ENCODE measurements at places on chromosomes 7 and 10. TPM values are rescaled to one million over a fixed set of nuclear protein-coding genes. Genes with fewer than 3 reads are reported as not detected.

ATP6V1F gene
- total RNA-seq: 104 TPM

DNA sequence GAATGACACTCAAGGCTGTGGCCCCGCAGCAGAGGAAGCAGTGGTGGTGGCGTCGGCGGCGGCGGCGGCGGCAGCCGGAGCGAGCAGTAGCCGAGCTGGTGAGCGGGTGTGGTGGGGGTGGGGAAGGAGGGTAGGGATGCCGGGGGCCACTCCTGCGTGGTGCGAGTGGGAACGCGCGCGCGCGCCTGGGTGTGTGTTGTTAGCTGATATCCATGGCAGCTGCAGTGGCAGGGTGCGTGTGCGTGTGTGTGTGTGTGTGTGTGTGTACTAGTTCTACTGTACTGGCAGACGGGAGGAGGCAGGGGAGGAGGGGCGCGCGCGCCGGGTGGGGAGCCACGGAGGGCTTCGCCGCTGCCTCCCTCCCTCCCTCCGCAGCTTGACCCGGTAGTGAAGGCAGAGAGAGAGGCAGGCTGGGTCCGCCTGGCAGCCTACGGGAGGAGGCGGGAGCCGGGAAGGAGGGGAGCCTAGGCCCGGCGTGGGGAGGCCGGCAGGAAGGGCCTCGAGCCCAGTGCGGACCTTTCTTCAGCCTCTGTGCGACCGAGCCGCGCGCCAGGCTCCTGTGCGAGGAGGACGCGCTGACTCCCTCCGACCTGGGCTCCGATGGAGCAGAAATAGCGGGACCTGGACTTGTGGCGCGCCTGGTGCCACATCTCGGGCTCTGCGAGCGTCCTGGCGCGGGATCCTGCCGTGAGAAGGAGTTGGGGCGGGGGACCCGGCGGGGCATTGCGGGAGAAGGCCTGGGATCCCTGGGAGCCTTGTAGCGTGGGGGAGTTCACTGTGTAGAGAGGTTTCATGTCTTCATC is at the start of gene MAGI2:
MAGI2 (minus strand) TSS at position 110 of the 803 bp plus-strand sequence. CDS start 347 bp downstream, outside the sequence.
- peaks cover 11% of the 10 kb centered on the region for H3K4me1 ChIP-seq
- no peaks in the 10 kb centered on the region for H3K27me3 ChIP-seq
- peak; percentile 84 for DNase-seq

GRCh38 chr10:123555616-123556015 is 110.5 kb upstream of the GPR26 start:
- no peak overlapping the region for H3K27ac ChIP-seq
- no peak for DNase-seq
- no peaks in the 10 kb centered on the region for H3K4me1 ChIP-seq
- no peak overlapping the region for H3K4me3 ChIP-seq
- no peaks in the 10 kb centered on the region for H3K36me3 ChIP-seq
- H3K27me3 ChIP-seq: no peaks in the 10 kb centered on the region

GRCh38 chr10:28367413-28367812 is 64.5 kb upstream of the MPP7 start:
- no peaks in the 10 kb centered on the region for H3K4me1 ChIP-seq
- no peak overlapping the region for H3K27ac ChIP-seq
- no peak for DNase-seq
- H3K27me3 ChIP-seq: peaks cover 18% of the 10 kb centered on the region
- H3K36me3 ChIP-seq: no peaks in the 10 kb centered on the region

- no peak for DNase-seq
- no peak overlapping the region for H3K27ac ChIP-seq
- no peaks in the 10 kb centered on the region for H3K27me3 ChIP-seq
- no peaks in the 10 kb centered on the region for H3K36me3 ChIP-seq
Measured at GRCh38 chr10:1615186-1615954, 122.0 kb downstream of the ADARB2 start.

GRCh38 chr10:6272126-6272525 is 69.4 kb downstream of the PFKFB3 start:
- no peaks in the 10 kb centered on the region for H3K27me3 ChIP-seq
- no peak overlapping the region for H3K4me3 ChIP-seq
- DNase-seq: no peak
- H3K4me1 ChIP-seq: peaks cover 7% of the 10 kb centered on the region
- H3K36me3 ChIP-seq: no peaks in the 10 kb centered on the region
- H3K27ac ChIP-seq: no peak overlapping the region

DNA sequence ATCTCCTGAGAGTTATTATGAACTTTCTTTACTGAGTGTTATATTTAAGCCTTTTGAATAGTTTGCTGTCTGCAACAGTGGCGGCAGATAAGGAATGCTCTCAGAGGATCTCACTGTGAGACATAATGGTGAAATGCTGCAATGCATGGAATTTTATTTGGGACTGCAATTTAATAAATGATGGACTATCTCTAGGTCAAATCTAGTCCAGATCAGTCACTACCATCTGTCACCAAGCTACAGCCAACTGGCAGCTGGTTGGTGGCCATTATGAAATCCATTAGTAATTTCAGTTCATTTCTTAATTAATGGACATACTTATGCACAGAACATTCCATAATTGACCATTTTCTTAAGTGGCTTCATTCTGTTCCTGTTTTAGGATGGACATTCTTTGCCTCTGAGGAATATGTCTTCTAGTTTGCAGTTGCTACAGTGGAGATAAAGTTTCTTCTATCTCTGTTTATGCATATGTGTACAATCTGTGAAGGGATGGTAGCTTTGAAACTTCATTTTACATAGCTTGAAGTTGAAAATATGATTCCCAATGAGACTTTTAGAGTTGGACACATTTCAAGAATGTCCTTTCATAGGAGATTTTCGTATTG is 586.6 kb downstream of the SUGCT start:
- no peak for DNase-seq
- H3K4me1 ChIP-seq: peaks cover 4% of the 10 kb centered on the region
- no peaks in the 10 kb centered on the region for H3K27me3 ChIP-seq
- H3K27ac ChIP-seq: no peak overlapping the region
- no peak overlapping the region for H3K4me3 ChIP-seq
- H3K36me3 ChIP-seq: no peaks in the 10 kb centered on the region

GRCh38 chr10:2782950-2783349 is 284.4 kb upstream of the PFKP start:
- no peaks in the 10 kb centered on the region for H3K4me1 ChIP-seq
- H3K4me3 ChIP-seq: no peak overlapping the region
- DNase-seq: no peak

EVX1 gene
- total RNA-seq: not detected

GALNT11 gene
- total RNA-seq: 24.4 TPM

DNA sequence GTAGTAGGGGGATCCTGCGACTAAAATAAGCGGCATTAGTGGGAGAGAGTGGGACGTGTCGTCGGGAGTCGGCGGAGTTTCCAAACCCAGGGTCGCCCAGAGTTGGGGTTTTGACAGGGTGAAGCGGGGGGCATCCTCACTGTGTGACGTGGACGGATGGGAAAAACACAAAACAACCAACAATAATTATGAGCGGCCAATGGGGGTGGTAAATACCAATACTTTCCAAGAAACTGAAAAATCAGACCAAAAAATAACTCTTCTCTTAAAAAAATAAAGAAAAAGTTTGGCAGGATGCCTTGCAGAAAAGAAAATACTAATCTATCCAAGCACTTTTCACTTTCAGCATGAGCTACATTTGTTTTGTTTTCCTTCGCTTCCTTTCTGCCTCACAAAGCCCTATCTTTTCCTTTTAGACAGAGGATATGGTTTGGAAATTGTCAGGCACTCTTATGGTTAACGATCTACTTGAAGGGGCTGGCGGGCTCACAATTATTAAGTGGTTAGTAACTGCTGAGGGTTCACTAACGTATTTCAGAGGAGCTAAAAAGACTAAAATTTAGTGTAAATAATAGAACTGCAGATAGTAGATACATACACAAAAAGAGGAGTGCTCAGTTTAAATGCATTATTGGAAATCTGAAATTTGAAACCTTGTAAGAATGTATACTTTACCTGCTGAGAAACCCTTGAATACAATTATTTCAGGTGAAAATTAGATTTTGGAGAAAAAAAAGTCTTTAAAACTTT is 802 bp upstream of the CDK6 start:
- H3K4me1 ChIP-seq: peaks cover 3% of the 10 kb centered on the region
- peaks cover 7% of the 10 kb centered on the region for H3K36me3 ChIP-seq
- DNase-seq: peak; percentile 35
- peak overlapping the region; percentile 97 for H3K27ac ChIP-seq
- H3K27me3 ChIP-seq: no peaks in the 10 kb centered on the region
- peak overlapping the region; percentile 98 for H3K4me3 ChIP-seq

GRCh38 chr7:130369110-130369711 is 11.1 kb upstream of the CPA1 start:
- no peaks in the 10 kb centered on the region for H3K27me3 ChIP-seq
- peak overlapping the region; percentile 76 for H3K27ac ChIP-seq
- no peak overlapping the region for H3K4me3 ChIP-seq
- H3K36me3 ChIP-seq: no peaks in the 10 kb centered on the region

DNA sequence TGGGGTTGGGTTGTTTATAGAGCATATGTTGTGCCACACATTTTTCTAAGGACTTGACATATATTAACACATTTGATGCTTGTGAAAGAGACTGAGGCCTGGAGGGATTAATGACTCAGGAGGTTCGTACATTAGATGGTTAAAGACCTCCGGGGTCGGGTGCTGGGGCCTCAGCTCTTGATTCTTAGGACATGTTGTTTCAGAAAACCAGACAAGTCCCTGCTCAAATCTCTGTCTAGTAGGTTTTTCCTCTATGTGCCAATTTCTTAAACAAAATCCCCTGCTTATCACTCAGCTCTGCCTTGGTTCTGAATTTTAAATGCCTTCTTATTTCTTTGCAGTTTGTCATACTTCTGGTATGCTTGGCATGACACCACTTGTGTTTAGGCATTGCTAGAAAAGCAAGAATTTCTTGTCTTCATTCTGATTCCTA is 5.8 kb downstream of the UPP1 start:
- no peak overlapping the region for H3K4me3 ChIP-seq
- DNase-seq: peak; percentile 76
- H3K36me3 ChIP-seq: peaks cover 27% of the 10 kb centered on the region
- peak overlapping the region; percentile 47 for H3K27ac ChIP-seq
- peaks cover 20% of the 10 kb centered on the region for H3K4me1 ChIP-seq

GPR15LG gene
- total RNA-seq: not detected

CDHR1 gene
- total RNA-seq: not detected

GRCh38 chr7:112580717-112581435 is 100.1 kb downstream of the LSMEM1 start:
- no peak for DNase-seq
- no peak overlapping the region for H3K4me3 ChIP-seq
- H3K36me3 ChIP-seq: no peaks in the 10 kb centered on the region
- no peaks in the 10 kb centered on the region for H3K4me1 ChIP-seq

DNA sequence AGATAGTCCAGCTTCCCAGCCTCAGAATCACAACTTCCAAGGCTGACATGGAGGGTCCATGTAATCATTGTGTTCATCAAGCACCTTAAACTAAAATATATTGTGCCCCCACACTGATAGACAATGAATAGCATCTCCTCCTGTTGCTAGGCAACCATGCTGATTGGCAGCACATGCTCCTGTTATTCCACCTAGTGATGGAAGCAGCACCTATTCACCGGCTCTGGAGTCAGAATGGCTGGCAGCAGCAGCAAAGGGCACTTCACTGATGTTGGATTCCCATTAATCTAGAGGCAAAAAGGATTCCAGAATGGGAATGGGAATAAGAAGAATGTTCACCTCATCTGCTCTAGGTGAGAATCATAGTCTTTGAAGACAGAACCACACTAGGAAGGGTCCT is 55.0 kb downstream of the RELN start:
- no peaks in the 10 kb centered on the region for H3K36me3 ChIP-seq
- no peaks in the 10 kb centered on the region for H3K27me3 ChIP-seq
- no peaks in the 10 kb centered on the region for H3K4me1 ChIP-seq
- no peak for DNase-seq
- no peak overlapping the region for H3K4me3 ChIP-seq
- H3K27ac ChIP-seq: no peak overlapping the region

PAX4 gene
- total RNA-seq: not detected

- no peaks in the 10 kb centered on the region for H3K27me3 ChIP-seq
- peaks cover 2% of the 10 kb centered on the region for H3K36me3 ChIP-seq
- peak overlapping the region; percentile 0 for H3K4me3 ChIP-seq
- no peak for DNase-seq
- H3K27ac ChIP-seq: peak overlapping the region; percentile 71
- H3K4me1 ChIP-seq: peaks cover 10% of the 10 kb centered on the region
Measured at GRCh38 chr10:32961343-32961894, 3.4 kb upstream of the ITGB1 start.

DENND10 gene
- total RNA-seq: 80.3 TPM

DNA sequence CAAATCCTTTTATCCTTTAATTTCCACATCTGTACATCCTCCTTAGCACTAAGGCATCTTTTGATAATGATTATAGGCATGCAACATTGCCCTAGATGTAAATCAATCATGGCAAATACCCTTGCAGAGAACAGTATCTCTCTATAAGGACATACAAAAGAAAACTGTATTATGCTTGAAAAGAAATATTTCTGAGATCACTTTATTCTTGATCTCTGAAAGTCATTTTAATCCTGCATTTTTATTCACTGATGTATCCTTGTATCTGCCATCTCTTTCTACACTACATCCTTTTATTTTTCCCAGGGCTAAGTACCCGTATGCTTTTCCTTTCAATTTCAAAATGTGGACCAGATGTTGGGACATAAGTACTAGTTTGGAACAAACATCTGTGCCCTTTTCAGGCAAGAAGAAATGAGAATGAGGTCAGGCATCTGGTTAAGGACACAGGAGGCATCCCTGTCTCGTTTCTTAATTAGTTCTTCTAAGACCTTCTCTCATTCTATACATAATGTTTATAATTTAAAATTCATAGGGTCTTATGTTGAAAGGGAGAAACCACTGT is 338.6 kb downstream of the CNTNAP2 start:
- H3K27ac ChIP-seq: no peak overlapping the region
- no peak overlapping the region for H3K4me3 ChIP-seq
- no peak for DNase-seq
- H3K27me3 ChIP-seq: no peaks in the 10 kb centered on the region
- H3K36me3 ChIP-seq: no peaks in the 10 kb centered on the region
- no peaks in the 10 kb centered on the region for H3K4me1 ChIP-seq

DNA sequence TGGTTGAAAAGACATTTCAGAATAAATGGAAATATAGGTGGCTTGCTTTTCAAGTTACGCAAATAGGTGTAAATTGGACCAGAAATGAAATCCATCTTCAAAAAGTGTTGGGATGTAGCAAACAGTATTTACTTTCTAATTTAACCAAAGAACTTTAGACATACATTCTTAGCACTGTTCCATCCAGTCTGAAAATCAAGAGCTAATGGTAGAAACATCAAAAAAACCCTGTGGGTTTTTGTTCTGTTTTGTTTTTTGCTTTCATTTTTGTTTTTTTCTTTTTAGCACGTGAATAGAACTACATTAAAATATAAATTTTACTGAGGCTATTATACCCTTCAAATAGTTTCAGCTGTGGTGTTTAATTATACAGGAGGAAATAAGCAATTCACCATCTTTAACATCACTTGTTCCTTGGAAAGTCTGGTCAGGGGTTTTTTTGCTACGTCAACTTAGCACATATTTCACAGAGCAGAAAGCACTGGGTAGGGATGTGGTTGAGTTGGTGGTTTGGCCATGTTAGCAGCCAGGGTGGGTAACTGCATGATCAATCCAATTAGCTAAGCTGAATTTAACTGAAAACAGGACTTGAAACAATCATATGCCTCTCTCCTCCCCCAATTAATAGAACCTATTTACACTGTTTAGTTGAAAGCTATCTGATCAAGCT is 275.4 kb upstream of the PFKP start:
- no peak for DNase-seq
- no peaks in the 10 kb centered on the region for H3K4me1 ChIP-seq
- H3K27ac ChIP-seq: no peak overlapping the region
- H3K36me3 ChIP-seq: no peaks in the 10 kb centered on the region
- H3K4me3 ChIP-seq: no peak overlapping the region
- H3K27me3 ChIP-seq: no peaks in the 10 kb centered on the region

HOXA1 gene
- 0.83 TPM for total RNA-seq

AFAP1L2 gene
- under 0.01 TPM for total RNA-seq

GRCh38 chr10:109904397-109904796 is 18.9 kb downstream of the XPNPEP1 start:
- H3K36me3 ChIP-seq: peaks cover 17% of the 10 kb centered on the region
- no peak for DNase-seq
- H3K27ac ChIP-seq: no peak overlapping the region
- peaks cover 22% of the 10 kb centered on the region for H3K4me1 ChIP-seq
- no peak overlapping the region for H3K4me3 ChIP-seq
- no peaks in the 10 kb centered on the region for H3K27me3 ChIP-seq

LRRN3 gene
- total RNA-seq: 15.2 TPM

Data from IMR-90 (cell line).